ENCODE measurements at places on chromosomes 12 and 14.

GRCh38 chr12:114799574-114800487 is 115.9 kb upstream of the TBX3 start:
- DNase-seq = no peak

DNA sequence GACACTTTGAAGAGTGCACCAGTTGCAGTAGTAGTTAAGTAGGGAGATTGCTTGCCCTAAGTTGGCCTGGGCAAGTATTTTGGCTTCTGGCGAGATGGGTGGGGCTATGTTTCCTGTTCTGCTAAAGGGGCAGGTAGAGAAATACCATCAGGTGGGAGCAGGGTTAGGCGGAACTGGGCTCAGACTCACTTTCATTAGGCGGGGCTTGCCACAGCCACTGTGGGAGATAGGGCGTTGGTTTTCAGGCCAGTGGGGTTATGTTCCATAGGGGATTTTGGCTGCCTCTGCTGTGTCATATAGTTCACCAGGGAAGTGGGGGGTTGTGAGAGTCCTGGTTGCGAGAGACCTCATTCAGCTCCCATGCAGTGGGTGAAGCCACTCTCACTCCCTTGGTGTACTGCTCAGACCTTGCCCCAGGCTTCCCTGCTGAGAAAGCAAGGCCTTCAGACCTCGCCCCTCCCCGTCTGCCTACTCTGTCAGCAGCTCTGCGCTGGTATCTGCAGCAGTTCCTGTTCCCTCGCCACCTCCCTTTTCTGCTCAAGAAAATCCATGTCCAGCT is 43.3 kb downstream of the AEBP2 start:
- DNase-seq = peak; percentile 12

DNA sequence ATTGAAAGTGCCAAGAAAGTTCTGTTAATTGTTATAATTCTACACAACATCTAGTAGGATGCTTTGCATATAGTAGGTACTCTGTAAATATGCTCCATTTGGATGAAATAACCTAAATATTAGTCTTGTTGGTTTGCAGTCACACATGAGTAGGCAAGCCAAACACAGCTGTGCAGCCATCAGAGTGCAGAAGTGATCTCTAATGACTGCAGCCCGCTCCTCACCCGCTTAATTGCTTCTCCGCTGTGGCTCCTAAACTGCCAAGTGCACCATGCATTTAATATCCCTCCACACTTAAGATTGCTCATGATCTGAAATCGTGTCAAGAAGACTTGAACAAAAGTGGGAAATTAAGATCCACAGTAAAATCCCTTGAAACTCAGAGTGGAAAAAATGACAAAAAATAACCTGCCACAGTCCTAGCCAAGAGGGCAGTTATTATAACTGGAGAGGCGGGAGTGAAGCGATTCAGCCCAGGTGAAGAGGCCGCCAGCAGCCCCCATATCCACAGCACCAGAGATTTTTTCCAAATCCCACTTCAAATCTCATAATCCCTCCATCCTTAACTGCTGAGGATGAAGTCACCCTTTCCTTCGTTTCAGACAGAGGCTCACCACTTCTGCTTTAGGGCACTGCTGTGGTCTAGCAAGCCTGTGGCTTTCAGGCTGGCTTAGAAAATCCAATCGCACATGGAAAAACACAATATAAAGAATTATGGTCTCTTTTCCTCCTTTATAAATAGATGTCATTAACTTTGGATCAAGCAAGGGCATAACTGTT is 69.5 kb downstream of the TMEM30B start:
- DNase-seq = no peak

GRCh38 chr12:16880864-16881285 is 274.9 kb upstream of the LMO3 start:
- no peak for DNase-seq

GRCh38 chr12:82209533-82209932 is 148.7 kb downstream of the CCDC59 start:
- DNase-seq = no peak

DNA sequence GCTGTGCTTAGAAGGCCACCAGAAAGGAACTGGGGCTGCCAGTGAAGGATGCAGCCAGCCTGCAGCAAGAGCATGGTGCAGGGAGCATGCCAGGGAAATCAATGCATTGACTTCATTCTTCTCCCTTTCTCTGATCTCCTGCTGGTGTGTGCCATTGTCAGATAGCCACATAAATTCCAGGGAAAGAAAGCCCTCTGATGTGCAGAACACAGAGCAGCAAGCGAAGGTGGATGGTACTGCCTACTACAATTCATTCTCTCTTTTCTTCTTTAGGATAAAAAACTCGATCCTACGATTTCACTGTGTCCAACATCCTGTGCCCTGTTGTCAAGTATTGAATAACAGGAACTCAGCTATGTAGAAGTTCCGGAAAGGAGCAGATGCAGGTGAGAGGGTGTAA is 446.7 kb upstream of the TMEM132C start:
- no peak for DNase-seq

Measured in memory B cell (primary cell).